ENCODE measurements at places on chromosomes 6 and 20.

GRCh38 chr6:147774856-147775255 is 266.4 kb downstream of the SAMD5 start:
- DNase-seq: no peak

DNA sequence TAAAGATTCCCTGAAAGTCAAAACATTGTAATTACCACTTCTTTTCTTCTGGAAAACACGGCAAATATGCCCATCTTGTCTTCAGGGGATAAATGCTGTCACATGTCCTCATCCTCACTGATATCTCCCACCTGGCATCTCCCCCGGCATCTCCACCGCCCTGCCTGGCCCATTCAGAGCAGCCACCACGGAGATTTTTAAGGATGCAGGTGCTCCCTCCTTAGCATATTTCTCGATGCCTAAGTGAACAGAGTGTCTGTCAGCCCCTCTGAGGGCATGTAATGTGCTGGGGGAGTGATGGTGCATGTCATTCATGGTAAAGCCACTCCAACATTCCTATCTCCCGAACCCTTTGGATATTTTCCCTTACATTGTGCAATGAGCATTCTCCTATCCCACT is 215.5 kb downstream of the PREX1 start:
- DNase-seq: no peak

- no peak for DNase-seq
Measured at GRCh38 chr6:52725535-52726192, 37.6 kb downstream of the GSTA2 start.

- DNase-seq: no peak
Measured at GRCh38 chr6:117469356-117469755, 13.1 kb upstream of the DCBLD1 start.

GRCh38 chr6:33755070-33755869 is 8.6 kb upstream of the IP6K3 start:
- DNase-seq: no peak

DNA sequence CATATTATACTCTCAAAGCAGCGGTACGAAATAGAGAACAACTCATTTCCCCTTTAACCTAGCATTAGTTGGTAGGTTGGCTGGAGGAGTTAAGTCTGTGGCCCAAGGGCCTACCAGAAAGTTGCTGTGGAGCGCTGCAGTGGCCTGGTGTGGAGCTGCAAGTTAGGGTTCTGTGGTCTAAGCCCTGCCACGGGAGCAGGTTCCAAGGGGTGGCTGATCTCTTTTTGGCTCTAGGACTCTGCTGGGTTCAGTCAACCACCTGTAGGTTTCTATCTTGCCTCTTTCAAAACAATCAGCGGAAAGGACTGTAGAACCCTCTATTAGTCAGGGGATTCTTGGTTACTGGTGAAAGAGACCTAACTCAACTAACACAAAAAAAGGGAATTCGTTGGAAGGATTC is 54.5 kb upstream of the TULP4 start:
- DNase-seq: no peak

DNA sequence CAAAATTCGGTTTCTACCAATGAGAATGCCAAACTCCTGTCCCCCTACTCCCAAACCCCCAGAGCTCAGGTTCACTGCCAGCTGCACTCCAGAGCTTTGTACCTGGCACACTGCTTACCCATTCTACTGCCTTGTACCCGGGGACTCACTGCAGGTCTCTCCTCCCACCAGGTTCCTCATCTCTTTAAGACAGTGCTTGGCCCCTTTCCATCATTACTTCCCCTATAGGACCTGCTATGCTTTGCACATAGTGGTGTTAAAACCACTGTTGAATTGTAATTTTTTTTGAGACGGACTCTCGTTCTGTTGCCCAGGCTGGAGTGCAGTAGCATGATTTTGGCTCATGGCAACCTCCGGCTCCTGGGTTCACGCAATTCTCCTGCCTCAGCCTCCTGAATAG is 25.9 kb downstream of the LYRM4 start:
- DNase-seq: no peak

DNA sequence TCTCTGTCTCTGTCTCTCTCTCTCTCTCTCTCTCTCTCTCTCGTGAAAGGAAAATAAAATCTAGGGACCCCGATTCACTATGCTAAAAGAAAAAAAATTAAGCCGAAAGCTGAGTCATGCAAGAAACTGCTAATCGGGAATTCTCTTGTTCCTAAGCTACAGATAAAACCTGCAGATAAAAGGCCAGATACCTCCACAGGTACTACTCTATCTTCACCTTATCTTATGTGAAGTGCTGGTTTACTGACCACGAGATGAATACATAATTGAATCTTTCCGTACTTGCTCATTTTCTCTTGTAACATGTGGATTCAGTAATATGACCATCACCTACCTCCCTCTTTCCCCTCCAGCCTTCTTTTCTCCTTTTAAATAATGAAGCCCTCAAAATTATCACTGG is 120.5 kb downstream of the RFX6 start:
- no peak for DNase-seq

GRCh38 chr20:20897145-20897544 is 184.7 kb upstream of the RALGAPA2 start:
- DNase-seq: no peak

DNA sequence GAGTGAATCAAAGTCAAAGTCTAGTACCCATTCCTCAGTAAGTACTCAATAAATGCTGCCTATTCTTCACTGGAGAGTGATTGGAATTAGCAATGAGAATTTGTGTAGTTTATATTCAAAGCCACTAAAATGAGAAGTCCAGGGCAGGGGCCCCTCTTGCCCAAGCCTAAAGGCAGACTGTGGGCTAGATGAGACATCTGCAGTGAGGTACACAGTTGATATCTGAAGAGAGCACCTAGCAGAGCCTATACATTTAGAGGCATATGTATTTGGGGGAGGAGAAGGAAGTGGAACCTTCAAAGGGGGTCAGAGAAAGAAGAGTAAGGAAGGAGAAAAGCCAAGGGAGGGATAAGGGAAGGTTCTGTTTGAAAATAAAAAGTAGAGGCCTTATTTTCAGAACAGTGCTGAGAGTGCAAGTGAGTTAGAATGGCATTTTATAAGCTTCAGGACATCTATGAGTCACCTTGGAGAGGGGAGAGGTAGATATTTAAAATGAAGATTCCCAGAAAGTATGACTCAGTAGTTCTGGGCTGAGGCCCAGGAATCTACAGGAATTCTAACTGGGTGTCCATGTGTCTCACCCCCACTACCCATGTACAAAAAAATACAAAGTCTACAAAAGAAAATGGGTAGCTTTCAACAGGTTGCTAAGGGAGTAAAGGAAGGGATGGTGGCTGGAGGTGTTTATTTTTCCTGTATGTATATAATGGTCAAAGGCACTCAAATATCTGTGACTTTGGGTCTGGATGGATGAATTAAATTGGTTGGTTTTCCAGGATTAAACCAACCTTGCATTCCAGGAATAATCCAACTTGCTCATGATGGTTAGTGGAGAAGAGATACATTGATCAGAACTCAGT is 135.1 kb downstream of the ZFP64 start:
- DNase-seq: no peak

DNA sequence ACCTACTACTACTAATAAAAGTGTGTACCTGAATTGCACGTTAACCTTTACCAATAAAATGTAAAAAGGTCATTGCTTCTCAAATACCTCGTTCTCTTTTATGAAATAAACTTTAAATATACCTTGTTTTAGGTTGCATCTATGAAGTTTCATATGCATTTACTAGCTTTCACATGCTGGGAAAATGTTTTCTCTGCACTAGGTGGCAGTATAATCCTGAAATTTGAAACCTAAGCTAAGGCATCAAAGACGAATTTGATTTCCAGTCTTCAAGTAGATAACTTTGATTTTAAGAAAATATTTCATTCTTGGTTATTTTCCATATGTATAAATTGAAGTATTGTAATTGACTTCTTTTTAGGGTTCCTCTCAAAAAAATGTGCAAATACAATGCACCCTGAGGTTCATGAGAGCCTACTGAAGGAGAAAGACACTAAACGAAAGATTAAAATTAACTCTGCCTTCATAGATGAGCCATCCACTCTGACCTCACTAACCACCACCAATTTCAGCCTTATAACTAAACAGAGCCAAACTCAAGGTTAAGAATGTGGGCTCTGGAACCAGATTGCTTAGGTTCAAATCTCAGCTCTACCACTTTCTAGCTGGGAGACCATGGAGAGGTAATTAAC is 7.3 kb upstream of the COL9A1 start:
- no peak for DNase-seq

DNA sequence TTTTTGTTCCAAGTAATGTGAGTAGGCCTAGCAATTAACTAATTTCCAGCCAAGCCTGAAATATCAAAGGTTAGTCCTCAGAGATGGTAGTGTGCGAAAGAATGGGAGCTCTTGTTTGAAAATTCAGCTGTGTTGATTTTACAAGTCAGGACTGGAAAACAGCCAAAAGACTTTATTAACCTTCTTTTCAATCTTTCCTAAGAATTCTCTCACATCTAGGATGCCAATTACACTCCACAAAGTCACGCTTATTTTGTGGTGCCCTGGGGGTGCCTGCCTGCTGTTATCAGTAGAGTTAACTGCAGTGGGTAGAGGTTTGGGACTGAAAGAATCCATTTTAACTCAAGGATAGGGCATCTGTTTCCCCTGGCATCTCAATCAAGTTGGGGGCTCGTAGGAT is 30.7 kb upstream of the MAP3K4 start:
- DNase-seq: no peak

GRCh38 chr20:17655865-17656479 is 26.1 kb downstream of the RRBP1 start:
- DNase-seq: no peak

Data from activated naive CD8-positive, alpha-beta T cell treated with anti-CD3 and anti-CD28 coated beads, Interleukin-2, amount 50 U/mL, for 16 hours (primary cell).